CD4-positive, alpha-beta T cell (primary cell): ENCODE measurements at places on chromosomes 4 and X. TPM values are rescaled to one million over a fixed set of nuclear protein-coding genes. Genes with fewer than 3 reads are reported as not detected.

Gene LPAR4
- not detected for total RNA-seq

DNA sequence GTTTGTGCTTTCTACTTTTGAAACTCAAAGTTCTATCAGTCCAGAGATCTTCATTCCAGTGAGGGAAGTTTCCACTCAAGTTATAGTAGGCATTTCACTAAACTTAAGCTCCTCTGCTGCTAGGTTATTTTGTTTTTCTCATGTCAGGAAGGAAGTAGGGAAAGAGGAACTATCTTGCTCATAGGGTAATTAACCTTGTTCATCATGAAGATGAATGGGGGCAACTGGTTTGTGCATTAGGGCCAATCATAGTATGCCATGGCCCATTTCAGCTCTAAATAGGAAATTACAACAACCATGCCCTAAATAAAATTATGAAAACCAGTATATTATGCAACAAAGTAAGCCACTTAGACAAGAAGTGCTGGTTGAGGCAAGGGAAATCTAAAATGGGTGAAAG, 804.7 kb upstream of the NDST4 start:
- no peak overlapping the region for H3K27ac ChIP-seq
- no peaks in the 10 kb centered on the region for H3K27me3 ChIP-seq
- H3K36me3 ChIP-seq: no peaks in the 10 kb centered on the region
- no peaks in the 10 kb centered on the region for H3K4me1 ChIP-seq
- DNase-seq: no peak
- H3K4me3 ChIP-seq: no peak overlapping the region

DNA sequence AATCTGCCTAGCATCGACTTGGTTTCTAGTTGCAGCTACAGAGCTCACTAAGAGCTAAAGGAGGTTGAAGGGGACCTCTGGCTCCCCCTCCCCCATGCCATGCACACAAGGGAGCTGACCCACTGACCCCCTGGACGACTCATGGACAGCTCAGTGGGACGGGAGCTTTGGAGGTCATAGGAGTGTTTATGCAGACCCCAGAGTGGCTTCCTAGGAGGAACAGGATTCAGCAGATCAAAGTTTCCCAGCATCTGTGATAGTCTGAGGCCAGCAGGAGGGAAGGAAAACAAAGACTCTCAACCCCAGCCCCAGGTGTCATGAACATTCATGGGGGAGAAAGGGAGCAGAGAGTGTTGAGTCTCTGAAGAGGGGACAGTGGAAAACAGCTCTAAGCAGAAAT, 104.4 kb downstream of the ARSF start:
- no peaks in the 10 kb centered on the region for H3K27me3 ChIP-seq
- no peak overlapping the region for H3K4me3 ChIP-seq
- no peak overlapping the region for H3K27ac ChIP-seq
- peaks cover 8% of the 10 kb centered on the region for H3K4me1 ChIP-seq

Gene DCAF8L1
- total RNA-seq: not detected
